ENCODE measurements at places on chromosomes 12 and 14.

DNA sequence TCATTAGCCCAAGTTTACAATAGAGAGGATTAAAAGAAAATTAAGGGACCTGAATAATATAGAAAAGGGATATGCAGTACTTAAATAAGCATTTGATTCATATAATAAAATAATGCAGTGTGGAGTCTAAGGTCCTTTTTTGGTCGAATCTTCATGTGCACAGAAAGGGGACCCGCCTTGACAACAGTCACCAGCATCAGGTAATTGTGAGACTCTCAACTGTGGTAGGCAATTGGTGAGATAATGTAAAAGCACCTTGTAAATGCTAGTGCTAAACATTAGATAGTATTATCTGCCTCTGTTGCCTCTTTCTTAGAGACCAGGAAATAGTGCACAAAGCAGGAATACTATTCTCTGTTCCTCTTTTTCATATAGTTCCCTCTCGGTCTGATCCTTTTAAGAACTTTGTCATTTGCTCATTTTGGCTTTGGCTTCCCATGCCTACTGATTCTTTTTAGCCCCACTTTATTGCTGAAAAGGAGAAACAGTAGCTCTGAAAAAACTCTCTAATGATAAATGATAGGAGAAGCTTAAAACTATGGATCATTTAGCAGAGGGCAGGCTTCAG lies 17.5 kb downstream of the CHPT1 start:
- no peak for DNase-seq

DNA sequence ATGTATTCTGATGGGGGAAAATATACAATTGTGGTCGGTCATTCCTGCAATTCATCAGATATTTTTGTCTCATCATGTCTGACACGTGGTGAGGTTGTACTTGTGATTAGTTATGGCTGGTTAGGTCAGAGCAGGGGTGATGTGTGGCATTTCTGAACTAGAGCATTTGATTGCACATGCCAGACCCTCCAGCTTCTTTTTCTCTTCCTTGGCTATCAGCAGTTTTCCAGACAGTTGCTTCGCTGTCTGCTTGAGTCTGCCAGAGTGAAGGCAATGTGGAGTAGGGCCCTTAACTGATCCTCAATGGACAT lies 25.9 kb downstream of the TMEM117 start:
- no peak for DNase-seq

DNA sequence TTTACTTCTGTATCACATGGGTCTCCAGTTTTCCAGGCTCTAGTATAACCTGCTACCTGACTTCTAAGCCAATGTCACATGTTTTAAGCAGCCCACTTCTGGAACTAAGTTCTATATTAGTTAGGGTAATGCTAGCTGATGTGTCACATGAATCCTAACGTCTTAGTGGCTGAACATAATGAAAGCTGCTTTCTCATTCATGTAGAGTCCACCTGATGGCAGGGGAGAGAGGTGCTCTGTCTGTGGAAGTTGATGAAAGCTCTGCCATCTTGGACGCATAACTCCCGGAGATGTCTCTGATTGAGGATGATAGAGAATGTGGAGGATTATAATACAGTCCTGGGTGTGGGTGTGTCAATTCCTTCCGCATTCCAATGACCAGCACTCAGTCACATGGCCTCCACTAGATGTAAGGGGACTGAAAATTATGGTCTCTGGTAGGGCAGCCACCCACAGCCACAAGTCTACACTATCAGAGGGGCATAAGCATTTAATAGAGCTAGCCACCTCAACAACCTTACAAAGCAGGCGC lies 234.4 kb upstream of the CRY1 start:
- DNase-seq: no peak

GRCh38 chr12:45268672-45269411 lies 52.9 kb downstream of the ANO6 start:
- DNase-seq: peak; percentile 46

GRCh38 chr12:109714141-109714912 lies 702 bp downstream of the FAM222A start:
- peak; percentile 69 for DNase-seq

DNA sequence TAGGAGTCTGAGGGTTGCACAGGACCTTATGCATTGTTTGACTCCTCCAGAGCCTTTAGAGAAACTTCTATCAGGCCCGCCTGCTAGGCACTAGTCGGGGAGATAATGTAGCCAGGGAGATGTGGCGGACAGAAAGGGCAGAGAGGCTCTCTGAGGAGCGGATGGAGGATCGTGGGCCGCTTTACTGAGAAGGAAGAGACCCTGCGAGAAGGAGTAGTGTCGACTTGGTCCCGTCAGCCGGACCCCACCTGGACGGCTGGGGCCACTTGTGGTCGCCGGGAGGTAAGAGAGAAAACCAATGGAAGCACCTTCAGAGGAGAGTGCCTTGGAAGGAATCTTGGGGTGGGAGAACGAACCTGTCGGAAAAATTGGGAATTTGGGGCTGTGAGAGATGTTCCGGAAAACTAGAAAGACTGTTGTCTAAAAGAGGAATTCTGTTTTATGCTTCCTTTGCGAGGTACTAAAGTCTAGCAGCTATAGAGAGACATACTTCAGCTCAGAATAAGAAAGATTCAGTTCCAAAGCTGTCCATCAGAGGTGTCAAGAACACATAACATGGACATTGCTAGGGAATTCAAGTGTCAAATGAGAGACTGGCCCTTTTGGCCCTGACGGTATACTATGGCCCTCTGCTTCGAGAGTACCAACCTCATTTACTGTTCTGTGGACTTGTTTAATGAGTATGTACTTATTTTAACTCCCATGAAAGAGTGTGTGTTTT lies 660 bp upstream of the MCRS1 start:
- DNase-seq: no peak

DNA sequence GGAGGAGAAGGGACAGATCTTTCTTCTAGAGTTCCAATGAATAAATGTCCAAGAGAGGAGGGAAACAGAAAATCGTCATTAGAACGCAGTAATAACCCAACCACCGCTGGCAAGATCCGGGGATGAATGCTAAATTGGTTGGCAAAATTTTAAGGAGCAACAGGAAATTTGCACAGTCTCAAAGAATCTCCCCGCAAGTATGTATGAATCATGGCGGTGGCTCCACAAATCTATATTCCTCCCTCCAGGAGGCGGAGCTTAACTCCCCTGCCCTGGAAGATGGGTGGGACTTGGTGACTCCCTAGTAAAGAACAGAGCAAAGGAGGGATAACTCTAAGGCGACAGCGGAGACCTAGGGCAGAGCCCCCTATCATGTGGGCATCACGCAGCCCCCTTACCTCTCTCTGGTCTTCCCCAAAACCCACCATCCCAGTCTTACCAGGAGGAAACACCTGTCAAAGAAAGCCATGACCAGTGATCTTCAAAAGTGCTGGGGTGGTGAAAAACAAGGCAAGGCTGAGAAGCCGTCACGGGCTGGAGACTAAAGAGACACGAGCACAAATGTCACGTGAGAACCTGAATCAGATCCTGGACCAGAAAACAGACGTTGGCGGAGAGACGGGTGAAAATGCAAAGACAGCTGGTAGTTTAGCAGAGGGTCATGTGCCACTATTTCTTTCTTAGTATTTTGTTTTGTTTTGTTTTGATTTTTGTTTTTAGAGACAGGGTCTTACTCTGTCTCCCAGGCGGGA lies 125.8 kb downstream of the NCOR2 start:
- no peak for DNase-seq

DNA sequence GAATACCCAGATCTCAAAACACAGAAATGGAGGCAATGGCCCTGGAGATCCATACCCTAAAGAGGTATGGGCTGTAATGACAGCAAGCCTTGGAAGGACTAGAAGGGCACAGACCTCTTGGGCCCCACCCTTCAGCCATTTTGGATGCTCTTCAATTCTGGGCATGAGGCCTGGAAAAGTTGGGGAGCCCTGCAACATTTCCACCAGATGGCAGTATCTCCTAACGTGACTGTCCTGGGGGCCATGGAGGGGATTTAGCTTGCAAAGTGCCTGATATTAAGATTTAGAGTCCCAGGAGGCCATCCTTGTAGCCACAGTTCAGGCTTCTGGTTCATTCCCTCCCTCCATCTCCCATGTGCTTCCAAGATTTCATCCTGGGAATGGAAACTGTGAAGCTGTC lies 30.2 kb downstream of the KCNA5 start:
- no peak for DNase-seq

- no peak for DNase-seq
Measured at GRCh38 chr14:66634876-66635275, 126.9 kb downstream of the GPHN start.

- peak; percentile 61 for DNase-seq
Measured at GRCh38 chr12:53452159-53453077, 516 bp downstream of the PCBP2 start.

GRCh38 chr12:93976024-93976423 lies 172.4 kb upstream of the PLXNC1 start:
- no peak for DNase-seq

DNA sequence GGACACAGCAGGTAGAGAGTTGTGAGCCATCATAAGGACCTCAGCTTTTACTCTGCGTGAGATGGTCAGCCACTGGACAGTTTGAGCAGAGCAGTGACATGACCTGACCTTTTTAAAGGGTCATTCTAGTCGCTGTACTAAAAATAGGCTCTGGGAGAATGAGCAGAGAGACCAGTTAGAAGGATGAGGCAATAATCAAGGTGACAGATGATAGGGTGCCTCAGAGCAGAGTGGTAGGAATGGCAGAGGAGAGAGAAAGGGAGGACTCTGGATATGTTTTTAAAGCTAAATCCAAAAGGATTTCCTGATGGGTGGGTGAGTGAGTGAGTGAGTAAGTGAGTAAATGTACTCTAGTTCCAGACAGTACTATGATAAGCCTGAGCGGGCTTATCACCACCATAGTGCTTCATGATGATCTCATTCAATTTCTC lies 83.6 kb upstream of the ARHGAP5 start:
- DNase-seq: no peak

GRCh38 chr12:108538146-108538545 lies 22.8 kb downstream of the SART3 start:
- no peak for DNase-seq

DNA sequence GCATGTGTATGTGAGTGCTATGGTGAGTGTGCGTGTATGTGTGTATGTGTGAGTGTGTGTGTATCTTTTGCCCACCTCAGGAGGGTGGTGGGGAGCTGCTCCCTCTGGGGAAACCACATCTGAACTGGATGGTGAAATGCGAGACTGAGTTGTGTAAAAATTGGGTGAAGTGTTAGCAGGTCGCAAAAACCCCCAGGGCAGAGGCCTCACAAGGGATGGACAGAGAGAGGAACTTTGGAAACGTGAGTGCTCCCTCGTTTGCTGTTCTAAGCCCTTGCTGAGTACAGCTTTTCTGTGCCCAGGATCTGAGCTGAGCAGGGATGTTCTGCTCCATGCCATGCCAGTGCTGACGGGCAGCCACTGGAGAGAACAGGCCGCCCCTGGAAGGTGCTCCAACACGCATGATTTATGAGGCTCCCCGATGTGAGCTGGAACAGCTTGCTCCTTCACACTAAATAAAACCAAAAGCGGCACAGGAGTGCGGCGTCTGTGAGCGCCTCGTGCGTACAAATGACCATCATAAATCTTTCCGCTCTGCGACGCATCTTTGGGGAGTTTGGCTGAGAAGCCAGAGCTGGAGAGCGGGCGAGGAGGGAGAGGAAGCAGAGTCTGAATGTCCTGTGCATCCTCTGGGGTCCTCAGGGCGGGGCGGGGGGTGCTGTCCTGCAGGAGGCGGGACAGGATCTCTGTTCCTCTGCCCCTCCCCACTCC lies 14.1 kb upstream of the GALNT9 start:
- no peak for DNase-seq

DNA sequence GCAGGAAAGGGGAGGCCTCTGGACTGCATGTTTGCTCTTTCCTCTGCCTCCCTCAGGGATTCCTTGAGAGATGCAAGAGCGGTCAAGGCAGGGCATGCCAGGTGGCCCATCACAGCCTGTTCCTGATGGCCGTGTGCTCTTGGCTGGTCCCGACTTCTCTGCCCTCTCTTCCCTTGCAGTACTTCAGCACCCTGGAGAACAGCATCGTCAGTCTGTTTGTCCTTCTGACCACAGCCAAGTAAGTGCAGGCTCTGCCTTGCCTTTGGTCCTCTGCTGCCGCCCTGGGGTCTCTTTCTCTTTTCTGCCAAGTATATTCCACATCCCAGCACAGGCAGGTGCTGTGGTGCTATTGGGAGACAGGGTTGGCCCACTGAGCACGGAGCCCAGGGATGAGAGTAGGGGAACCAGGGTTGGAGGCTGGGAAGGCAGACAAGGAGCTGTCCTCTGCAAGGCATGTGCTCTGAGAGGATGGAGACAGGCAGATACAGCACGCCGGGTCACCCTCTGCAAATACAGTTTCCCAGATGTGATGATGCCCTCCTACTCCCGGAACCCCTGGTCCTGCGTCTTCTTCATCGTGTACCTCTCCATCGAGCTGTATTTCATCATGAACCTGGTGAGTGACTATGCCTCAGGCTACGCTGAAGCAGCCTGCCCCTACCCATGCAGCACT lies 51.9 kb downstream of the TPCN1 start:
- no peak for DNase-seq

DNA sequence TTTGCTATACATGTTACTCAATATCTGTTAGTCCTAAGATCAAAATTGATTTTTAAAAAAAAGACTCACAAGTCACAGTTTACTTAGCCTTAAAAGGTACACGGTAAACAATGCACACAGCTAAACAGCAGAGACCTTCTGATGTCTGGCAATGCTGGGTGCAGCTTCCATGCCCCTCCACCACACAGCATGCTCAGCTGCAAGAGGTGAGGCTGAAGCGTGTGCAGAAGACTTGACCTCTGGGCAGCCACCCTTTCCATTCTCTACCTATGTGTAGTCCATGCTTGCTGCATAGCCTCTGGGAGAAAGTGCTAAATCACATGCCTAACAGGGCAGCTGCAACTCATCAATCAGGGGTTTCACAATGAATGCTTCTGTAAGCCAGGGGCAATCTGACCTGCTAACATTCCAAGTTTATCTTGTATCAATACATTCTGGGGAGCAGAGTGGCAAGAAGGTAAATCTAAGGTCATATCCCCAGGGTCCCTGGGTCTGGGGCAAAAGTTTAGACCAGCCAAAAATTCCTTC lies 44.5 kb upstream of the AMN1 start:
- DNase-seq: no peak

DNA sequence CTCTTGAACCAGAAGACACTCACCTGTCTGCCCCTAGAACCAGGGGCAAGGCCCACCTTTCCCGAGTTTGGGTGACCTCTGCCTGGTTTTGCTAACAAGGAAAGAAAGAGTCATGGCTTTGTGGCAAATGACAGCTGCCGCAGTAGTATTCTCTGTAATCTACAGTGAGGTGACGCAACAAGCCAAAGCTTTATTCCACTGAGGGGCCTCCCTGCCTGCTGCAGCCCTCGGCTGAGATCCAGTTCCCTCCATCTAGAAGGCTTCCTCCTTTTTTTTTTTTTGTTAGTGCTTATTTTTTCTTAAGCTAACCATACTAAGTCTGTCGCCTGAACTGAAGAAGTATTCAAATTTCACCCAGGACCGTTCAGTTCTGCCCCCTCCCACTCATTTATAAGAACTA lies 142.3 kb upstream of the TMCC3 start:
- DNase-seq: no peak

Data from NCI-H510A treated with DMSO at 0.1 percent for 48 hours (cell line).